ENCODE measurements at places on chromosomes 1 and 21.

DNA sequence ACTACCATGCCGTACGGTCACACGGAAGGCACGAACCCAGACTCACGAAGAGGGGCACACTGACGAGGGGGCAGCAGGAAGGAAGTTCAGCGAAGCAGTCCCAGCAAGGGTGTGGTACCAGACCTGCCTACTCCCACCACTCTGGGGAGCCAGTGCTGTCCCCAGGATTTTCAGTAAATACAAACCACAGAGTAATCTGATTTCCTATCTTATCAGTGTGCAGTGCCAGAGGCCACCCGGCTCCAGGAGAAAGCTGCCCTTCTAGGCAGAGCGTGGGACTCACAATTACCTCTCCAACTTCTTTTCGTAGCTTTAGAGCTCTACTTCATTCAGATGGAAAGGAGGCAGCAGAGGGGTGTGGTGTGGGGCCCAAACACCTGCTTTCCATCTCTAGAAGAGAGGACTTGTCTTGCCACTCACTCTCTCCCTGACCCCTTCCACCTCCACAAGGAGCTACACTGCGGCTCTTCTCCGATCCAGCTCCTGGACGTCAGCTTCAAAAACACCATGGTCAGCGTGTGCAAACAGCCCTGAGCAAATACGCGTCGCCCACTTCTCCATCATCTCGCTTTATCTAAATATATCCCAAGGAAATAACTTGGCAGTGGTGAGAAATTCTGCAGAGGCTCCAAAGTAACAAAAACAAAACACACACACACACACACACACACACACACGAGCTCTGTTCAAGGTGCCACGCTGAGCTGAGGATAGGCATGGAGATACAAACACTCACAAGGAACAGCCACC lies 98.5 kb downstream of the MRPL37 start:
- no peaks in the 10 kb centered on the region for H3K27me3 ChIP-seq
- no peaks in the 10 kb centered on the region for H3K36me3 ChIP-seq
- no peak overlapping the region for H3K27ac ChIP-seq
- H3K4me1 ChIP-seq = peaks cover 9% of the 10 kb centered on the region

DNA sequence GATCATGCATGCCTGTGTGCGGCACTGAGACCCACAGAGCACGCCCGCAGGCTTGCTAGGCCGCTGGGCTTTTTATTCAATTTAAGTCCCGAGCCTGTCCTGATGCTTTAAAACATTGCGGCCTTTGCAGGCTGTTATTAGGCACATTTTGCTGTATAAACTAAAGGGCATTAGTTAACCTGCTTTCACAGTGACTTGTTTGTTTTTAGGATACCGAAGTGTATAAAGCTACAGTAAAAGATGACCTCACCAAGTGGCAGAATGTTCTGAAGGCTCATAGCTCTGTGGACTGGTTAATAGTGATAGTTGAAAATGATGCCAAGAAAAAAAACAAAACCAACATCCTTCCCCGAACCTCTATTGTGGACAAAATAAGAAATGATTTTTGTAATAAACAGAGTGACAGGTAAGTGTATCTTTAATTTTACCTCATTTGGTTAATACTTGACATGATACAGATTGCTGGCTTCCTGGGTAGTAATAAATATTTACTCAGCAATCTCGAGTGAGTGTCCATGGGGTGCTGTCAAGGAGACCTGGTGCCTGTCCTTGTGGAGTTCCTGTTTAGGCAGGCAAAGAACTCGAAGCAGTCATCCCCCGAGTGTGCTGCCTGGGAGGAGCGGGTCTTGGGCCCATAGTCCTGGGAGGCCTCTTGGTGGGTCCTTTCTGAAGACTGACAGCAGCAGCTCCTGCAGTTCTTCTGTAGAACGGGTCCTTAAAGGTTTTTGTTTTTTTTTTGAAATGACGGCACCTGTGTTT lies 40.1 kb downstream of the TRAPPC10 start:
- peak overlapping the region; percentile 78 for H3K27ac ChIP-seq
- H3K36me3 ChIP-seq = no peaks in the 10 kb centered on the region
- no peaks in the 10 kb centered on the region for H3K27me3 ChIP-seq
- H3K4me1 ChIP-seq = peaks cover 2% of the 10 kb centered on the region

GRCh38 chr1:32014948-32015273 lies 1.2 kb downstream of the KHDRBS1 start:
- H3K27me3 ChIP-seq = no peaks in the 10 kb centered on the region
- no peak for DNase-seq
- H3K4me3 ChIP-seq = peak overlapping the region; percentile 100
- H3K27ac ChIP-seq = peak overlapping the region; percentile 98

DNA sequence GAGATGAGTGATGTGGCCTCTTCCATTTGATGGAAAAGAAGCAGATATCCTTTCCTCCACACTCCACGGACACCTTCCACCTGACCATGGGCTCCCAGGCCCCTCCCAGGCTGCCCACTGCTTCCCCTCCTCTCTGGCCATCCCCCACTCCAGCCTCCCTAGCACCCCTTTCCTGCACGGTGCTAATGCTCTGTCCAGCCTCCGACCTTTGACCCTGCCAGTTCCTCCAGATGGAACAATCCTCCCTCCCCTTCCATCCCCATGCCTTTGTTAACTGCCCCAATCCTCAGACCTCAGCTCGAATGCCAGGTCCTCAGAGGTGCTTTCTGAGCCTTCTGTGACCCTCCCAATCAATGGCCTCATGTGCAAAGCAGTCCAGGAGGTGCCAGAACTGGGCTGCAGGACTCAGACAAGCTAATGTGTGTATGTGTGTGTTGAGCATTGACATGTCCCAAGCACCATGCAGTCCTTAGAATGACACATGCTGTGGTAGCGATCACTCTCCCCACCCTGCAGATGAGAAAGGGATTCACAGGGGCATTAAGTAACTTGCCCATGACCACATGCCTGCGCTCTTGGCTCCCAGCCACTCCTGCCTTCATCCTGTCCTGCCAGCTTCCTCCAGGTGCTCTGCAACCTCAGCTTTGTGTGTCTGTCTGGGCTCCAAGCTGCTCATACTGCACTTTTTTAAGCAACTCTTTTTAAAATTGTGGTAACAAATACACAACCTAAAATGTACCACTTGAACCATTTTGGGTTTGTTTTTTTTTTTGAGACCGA lies 63.5 kb upstream of the EDN2 start:
- no peak for DNase-seq
- H3K4me3 ChIP-seq = no peak overlapping the region
- H3K4me1 ChIP-seq = no peaks in the 10 kb centered on the region
- H3K36me3 ChIP-seq = no peaks in the 10 kb centered on the region

- H3K4me3 ChIP-seq = no peak overlapping the region
- H3K27me3 ChIP-seq = no peaks in the 10 kb centered on the region
- no peaks in the 10 kb centered on the region for H3K36me3 ChIP-seq
- H3K27ac ChIP-seq = no peak overlapping the region
Measured at GRCh38 chr1:210647406-210648333, 319.0 kb downstream of the HHAT start.

DNA sequence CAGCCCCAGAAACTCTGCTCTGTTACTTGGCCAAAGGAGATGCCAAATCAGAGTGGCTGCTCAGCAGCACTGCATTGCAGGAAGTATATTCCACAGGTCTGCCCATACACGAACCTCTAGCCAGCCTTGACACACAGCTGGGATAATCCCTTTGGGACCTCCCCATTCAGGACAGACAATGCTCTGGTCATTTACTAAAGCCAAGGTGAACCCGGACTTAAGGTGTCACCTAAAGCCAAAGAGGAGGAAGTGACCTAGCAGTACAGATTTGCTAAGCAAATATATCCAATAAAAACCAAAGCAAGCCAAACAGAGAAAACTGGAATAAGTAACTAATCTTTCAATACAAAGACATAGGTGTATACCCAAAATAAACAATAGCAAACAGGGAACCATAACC lies 27.7 kb downstream of the COPA start:
- no peaks in the 10 kb centered on the region for H3K27me3 ChIP-seq
- peaks cover 17% of the 10 kb centered on the region for H3K36me3 ChIP-seq
- no peak overlapping the region for H3K27ac ChIP-seq
- H3K4me1 ChIP-seq = no peaks in the 10 kb centered on the region
- no peak for DNase-seq

- H3K27me3 ChIP-seq = no peaks in the 10 kb centered on the region
- H3K4me1 ChIP-seq = peaks cover 13% of the 10 kb centered on the region
- peak overlapping the region; percentile 88 for H3K4me3 ChIP-seq
- H3K27ac ChIP-seq = peak overlapping the region; percentile 84
Measured at GRCh38 chr1:89633800-89634625, 1.1 kb downstream of the LRRC8C start.

GRCh38 chr1:64686828-64687724 lies 57.8 kb upstream of the RAVER2 start:
- H3K4me3 ChIP-seq = no peak overlapping the region
- peaks cover 8% of the 10 kb centered on the region for H3K4me1 ChIP-seq
- H3K27ac ChIP-seq = no peak overlapping the region

GRCh38 chr1:94921977-94922376 lies 4.9 kb downstream of the CNN3 start:
- no peaks in the 10 kb centered on the region for H3K36me3 ChIP-seq
- no peak overlapping the region for H3K27ac ChIP-seq
- H3K4me1 ChIP-seq = peaks cover 20% of the 10 kb centered on the region

DNA sequence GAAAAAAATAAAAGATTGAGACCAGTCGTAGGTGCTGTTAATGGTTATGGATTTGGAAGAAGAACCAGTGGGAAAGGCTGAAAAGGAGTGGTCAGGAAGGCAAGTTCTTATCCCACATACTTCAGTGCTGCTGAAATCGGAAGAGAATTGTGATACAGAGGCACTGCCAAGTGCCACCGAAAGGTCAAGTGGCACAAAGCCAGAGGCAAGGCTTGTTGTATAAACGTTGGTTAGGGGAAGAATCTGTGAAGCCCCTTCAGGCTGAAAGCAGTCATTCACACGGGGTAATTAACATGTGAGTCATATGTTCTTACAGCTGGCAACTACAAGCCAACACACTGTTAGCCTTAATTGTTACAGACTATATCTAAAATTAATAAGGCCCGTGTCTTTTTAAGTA lies 48.8 kb downstream of the ZBTB40 start:
- H3K27me3 ChIP-seq = no peaks in the 10 kb centered on the region
- H3K36me3 ChIP-seq = no peaks in the 10 kb centered on the region
- H3K4me1 ChIP-seq = peaks cover 5% of the 10 kb centered on the region
- DNase-seq = peak; percentile 72
- no peak overlapping the region for H3K4me3 ChIP-seq

DNA sequence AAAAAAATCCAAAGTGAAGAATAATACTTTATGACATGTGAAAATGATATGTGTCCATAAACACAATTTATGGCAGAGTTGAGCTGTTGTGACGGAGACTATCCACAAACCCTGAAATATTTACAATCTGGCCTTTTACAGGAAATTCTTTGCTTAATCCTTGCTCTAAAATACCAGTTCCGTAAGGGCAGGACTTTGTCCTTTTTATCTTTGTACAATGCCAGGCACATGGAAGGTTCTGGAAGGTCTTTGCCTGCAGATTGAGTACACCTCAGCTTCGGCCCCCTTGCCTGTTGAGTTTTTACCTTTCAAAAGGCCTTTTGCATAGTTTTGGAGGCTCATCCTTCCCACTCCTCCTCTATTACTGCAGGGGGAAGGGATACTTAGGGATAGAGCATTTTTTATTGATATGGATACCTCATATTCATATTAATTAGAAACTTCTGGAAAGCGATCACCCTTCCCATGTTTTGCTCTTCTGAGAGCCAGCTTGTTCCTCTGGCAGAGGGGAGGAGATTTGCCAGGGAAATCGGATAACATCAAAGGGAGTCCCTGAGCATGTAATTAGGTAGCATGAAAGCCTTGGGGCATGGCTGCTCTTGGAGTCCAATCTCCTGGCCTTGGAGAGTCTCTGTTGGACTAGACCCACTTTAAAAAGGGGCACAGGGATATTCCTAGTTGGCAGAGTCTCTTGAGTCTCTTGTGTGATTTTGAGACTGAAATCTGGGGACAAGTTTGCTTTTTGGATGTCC lies 217.1 kb downstream of the KCNJ6 start:
- H3K27ac ChIP-seq = no peak overlapping the region
- no peaks in the 10 kb centered on the region for H3K27me3 ChIP-seq
- DNase-seq = no peak
- H3K4me3 ChIP-seq = no peak overlapping the region
- H3K36me3 ChIP-seq = no peaks in the 10 kb centered on the region
- no peaks in the 10 kb centered on the region for H3K4me1 ChIP-seq

DNA sequence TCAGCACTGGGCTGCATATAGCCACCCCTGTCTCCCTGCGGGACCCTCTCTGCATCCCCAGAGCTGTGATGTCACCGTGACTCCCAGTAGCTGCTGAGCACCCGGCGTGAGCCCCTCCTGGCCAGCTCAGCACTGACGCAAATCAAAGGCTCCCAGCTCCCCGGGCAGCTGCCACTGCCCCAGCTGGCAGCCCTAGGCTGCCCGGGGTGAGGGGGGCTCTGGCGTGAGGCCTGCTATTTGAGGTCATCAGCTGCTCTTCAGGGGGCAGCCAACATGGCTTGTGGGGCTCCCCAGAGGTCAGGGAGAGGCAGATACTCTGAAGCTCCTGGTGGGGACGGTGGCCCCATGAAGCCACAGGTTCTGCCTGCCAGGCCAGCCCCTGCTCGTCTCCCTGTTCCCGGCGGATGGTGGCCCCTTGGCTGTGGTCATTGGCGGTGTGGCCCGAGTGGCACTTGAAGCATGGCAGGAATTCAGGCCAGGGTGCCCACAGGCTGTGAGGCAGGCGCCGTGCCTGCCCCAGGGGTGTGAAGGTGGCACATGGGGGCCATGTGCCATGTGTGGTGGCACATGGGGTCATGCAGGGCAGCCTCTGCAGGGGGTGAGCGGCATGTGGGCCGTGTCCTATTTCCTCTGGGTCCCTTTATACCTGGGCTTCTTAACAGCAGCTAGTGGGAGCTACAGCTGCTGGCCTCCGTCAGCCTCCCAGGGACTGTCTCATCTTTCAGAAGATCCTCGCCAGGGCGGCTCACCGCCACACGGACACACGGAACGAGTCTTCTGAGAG lies 85.4 kb downstream of the SIK1 start:
- no peaks in the 10 kb centered on the region for H3K36me3 ChIP-seq
- H3K4me3 ChIP-seq = no peak overlapping the region
- H3K4me1 ChIP-seq = peaks cover 6% of the 10 kb centered on the region
- no peaks in the 10 kb centered on the region for H3K27me3 ChIP-seq
- H3K27ac ChIP-seq = peak overlapping the region; percentile 54

GRCh38 chr1:236287757-236288619 lies 6.2 kb upstream of the ERO1B start:
- no peak for DNase-seq
- H3K27ac ChIP-seq = no peak overlapping the region
- peaks cover 5% of the 10 kb centered on the region for H3K27me3 ChIP-seq
- no peaks in the 10 kb centered on the region for H3K36me3 ChIP-seq
- H3K4me3 ChIP-seq = no peak overlapping the region
- H3K4me1 ChIP-seq = no peaks in the 10 kb centered on the region

DNA sequence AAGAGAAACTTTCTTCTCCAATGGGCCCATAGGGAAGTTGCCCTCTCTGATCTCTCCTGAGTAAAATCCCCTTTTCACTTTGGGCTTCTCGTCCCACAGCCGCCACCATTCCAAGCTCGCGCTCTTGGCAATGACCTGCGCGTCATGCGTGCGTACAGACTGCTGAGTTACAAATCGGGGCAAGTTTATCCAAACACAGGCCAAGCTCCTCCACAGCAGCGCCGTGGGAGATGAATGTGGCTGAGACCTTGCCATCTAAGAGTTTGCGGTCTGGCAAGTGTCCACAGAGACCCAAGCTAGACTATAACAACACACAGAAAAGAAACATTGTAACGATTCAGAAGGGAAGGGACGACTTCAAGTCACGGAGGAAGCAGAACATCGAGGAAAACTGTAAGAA lies 116.3 kb upstream of the SOD1 start:
- H3K4me3 ChIP-seq = no peak overlapping the region
- H3K27ac ChIP-seq = no peak overlapping the region
- peak; percentile 94 for DNase-seq
- H3K27me3 ChIP-seq = no peaks in the 10 kb centered on the region

GRCh38 chr1:30639881-30640452 lies 83.4 kb downstream of the MATN1 start:
- H3K4me1 ChIP-seq = no peaks in the 10 kb centered on the region
- no peak overlapping the region for H3K27ac ChIP-seq
- DNase-seq = no peak
- no peaks in the 10 kb centered on the region for H3K27me3 ChIP-seq

All from fibroblast of lung (primary cell).